ENCODE measurements at places on chromosomes 1 and 21.

DNA sequence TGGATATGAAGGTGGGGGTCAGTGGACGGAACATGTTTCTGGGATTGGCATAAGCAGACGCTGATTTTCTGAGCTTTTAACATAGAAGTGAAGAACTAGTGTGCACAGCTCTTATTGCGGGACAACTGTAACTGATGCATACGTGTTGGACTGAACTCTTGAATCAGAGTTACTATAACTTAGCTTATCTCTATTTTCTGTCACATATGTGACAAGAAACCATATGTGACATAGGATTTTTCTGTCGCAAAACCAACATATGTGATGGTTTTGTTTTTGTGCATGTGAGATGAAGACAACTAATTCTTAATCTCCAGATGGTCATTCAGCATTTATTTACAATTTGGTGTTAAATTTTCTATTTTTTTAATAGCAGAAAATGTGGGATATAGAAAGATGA lies 249.9 kb downstream of the GREM2 start:
- DNase-seq, result no peak

GRCh38 chr1:19375631-19376400 lies 63.7 kb downstream of the SLC66A1 start:
- DNase-seq, result no peak

DNA sequence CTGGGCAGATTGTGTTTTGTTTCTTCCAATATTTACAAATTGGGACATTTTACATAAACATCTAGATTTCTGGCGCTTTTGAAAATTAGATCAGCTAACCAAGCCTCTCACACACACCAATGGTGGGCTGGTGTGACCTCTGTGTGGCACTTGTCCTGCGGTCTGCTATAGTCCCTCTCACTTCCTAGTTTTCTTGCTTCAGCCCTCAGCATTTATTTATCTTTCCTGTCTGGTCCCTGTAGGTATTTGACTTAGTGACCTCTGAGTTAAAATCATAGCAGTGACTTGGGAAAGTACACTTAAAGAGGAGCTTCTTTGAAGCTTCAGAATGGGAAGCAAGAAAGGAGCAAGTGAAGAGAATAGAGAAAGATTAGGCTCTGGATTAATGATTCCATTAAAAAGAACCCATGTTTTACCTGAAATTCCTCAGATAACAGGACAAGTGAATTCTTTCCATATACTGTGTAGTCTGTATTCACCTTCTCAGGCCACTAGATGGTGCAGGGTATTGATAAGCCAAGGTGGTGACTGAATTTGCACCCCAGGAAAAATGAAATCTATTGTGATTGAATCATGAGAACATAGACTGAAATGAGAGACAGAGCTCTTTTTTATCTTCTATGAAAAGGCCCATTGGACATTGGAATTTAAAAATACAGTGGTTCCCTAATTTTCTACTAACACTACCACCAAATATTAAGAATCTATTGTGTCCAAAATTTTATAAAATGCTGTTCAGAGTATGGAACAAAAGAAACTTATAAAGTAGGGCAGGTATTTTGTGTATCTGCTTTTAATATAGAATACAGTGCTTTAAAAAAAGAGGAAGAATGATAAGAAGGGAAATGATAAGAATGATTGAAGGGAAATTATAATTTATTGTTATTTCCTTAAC lies 7.1 kb upstream of the DIPK1A start:
- DNase-seq, result no peak

DNA sequence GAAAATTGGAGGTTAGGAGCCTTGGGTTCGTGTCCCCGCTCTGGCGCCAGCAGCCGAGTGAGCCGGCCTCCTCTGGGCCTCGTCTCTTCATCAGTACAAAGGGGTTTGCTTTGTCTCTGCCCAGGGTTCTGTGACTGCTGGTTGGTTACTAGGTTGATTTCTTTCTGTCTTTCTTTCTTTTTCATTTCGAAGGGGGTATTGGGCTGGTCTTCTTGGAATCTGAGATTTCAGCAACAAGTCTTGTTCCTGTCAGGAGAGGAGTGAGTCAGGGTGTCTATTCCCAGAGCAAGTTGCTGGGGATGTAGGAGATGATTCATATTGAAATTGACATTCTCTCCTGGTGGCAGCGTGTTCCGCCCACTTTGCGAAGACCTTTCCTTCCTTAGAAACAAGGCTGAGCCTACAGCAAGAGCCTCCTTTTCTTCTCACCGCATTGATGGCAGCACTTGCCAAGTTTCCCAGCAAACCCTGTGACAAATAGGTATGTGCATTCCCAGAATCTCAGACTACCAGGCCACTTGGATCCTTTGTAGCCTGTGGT lies 79.2 kb downstream of the MAN1C1 start:
- DNase-seq, result no peak

- DNase-seq, result no peak
Observed at GRCh38 chr1:37471345-37472231, 2.8 kb upstream of the ZC3H12A start.

DNA sequence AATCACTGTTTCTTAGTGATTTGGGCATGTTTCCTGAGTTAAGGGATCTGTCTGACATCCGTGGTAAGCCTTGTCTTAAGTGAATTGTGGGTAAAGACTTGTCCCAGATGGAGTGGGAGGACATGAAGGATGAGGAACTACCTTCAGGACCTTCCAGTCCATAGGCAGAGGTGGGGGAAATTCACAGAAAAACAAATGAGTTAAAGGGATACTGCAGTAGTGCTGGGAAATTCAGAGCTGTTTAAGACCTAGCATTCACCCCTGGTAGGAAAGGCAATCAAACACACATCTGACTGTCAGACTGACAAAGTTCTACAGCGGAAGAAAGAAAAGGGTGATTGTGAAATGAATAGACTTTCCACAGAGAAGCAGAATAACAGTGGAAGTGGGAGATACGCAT lies 3.0 kb downstream of the GNAT2 start:
- DNase-seq, result no peak

- DNase-seq, result no peak
Observed at GRCh38 chr1:1438531-1439381, 3.3 kb downstream of the VWA1 start.

- no peak for DNase-seq
Observed at GRCh38 chr1:79575424-79575823, 568.9 kb upstream of the ADGRL4 start.

DNA sequence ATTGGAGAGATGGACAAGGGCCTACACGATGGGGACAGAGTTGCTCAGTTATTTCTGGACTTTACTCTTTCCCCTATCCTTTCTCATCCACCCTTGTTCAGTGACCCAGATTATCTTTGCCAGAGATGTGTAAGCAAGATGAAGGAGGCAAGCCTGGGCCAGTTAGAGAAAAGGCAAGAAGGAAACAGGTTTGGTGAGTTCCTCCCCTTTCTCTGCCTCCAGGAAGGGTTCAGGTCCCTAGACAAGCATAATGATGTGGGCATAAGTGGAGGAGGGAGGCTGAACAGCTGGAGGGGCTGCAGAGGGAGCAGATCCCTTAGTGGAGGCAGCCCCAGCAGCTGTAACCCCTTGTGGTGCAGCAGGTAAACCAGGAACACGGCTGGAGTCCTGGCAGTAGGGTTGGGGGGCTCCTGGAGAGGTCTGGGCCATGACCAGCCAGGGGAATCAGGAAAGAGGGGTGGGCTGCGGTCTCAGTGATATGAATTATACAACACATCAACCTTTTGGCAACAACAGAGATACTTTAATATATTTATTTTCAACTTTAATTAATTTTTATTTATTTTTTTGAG lies 9.2 kb upstream of the CDC42 start:
- no peak for DNase-seq

GRCh38 chr1:225911191-225912130 lies 12.6 kb downstream of the PYCR2 start:
- DNase-seq, result no peak

DNA sequence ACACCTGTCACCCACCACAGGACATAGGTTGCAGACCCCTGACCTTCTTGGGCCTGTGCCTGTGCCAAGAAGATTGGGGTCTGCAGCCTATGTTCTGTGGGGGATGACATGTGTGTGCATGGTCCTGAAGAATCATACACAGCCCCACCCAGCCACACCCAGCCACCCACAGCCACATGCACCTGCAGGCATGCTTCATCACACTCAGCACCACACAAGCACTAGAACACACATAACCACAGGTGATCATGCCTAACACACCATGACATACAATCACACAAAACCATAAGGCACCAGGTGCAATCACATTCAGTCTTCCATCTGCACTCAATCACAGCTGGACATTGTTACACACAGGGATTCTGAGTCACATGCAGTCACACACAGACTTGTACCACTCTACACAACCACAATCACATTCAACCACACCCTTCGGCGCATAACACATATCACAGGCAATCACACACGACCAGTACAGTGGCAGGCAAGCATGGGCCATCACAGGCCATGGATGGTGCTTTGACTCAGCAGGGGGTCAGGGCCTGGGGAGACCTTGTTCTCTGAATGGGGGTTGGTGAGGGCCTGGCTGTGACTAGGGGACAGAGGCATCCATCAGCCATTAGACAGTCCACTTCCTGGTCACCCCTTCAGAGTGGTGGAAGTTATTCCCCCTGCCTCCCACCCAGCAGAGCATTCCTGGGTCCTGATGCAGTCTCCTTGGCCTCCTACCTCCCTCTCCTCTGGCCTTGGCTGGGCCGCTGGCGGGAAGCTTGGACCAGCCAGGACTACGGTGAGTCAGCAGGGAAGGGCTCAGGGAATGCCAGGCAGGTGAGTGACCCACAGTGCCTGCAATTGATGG lies 44.3 kb upstream of the EPS8L3 start:
- no peak for DNase-seq

- no peak for DNase-seq
Observed at GRCh38 chr1:154593390-154593789, 14.6 kb downstream of the ADAR start.

GRCh38 chr1:22470227-22470626 lies 18.6 kb downstream of the ZBTB40 start:
- no peak for DNase-seq

DNA sequence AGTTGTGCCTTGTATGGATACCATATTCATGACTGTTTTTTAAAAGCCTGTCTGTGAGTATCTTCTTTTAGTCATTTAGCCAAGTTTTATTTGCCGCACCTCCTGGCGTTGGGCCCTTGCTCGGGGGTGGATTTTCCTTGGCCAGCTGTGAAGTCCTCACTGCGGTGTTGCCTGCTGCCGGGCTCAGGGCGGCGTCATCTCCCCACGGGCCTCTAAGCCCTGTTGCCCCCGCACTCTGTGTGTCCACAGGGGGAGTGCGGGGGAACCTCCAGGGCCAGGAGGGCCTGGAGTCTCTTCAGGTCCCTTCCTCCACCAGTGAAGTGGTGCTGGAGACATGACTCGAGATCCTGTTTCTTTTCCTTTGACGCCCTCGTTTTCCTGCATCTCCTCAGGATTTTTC lies 65.8 kb upstream of the DIP2A start:
- DNase-seq, result no peak

DNA sequence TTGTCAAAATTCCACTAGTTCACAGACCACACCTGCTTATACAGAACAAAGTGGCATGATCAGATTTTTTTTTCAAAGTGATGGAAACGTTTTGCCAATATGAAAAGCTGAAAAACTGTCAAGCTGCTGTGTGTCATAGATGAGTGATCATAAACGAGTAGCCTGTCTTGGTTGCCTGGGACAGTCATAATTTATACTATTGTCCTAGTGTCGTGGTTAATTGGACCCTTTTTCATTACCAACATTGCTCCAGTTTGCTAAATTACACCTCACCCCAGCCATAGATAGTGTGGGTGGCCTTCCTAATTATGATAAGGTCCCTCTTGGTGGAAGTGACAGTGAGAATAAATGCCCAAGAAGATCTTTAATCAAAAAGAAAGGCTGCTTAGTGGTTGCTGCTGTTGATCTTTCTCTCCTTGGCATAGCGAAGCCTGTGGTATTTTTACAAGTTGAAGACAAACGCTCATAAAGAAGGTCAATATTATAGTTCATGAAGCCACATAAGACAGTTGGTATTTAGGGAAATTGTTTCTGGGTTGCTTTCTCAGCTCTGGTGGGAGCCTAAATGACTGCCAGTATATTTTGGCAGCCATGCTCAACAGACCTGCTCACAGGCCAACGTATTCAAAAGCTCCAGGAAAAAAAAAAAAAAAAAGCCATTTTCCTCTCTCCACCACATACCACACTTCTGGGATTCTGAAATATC lies 478.1 kb downstream of the PLA2G4A start:
- DNase-seq, result no peak

- DNase-seq, result no peak
Observed at GRCh38 chr1:223429313-223429731, 36.1 kb downstream of the CCDC185 start.

Measured in NCI-H1930 (cell line).